Fibroblast of the conjunctiva (primary cell): ENCODE measurements at places on chromosomes 12 and 14.

DNA sequence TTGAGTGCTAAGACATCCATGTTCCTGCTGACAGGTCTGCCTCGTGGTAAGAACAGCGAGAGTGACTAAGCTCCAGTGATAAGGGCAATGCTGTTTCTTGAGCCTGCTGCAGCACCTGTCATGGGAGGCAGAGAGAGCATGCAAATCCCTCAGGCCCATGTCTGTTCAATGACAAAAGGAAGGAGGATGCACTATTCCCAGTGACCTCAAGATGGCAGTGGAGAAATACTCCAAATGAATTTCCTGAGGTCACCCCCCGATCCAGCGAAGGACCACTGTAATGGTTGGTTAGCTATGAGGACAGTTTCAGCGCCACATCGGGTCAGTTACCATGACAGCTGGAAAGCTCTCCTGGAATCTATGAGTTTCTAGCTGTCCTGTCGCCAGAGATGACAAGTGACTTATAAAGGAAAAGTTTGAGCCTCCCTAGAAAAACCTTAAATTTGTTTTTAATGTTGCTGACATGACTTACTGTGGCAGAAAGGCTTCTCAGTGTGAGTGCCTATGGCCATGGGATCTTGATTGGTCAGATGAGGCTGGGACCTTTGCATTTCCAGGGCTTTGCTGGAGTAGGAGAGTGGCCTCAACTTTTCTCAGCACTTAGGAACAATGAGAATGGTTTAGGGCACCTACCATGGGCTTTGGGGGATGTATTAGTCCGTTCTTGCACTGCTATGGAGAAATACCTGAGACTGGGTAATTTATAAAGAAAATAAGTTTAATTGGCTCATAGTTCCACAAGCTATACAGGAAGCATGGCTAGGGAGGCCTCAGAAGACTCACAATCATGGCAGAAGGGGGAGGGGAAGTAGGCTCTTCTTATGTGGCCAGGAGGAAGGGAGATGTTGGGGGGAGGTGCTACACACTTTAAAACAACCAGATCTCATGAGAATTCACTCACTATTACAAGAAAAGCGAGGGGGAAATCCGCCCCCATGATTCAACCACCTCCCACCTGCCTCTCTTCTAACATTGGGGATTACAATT, 88.0 kb upstream of the TMEM260 start:
- DNase-seq, result peak; percentile 14

GRCh38 chr12:2347137-2347843, 294.5 kb downstream of the CACNA1C start:
- no peak for DNase-seq

GRCh38 chr12:18135086-18135485, 45.1 kb upstream of the RERGL start:
- no peak for DNase-seq

DNA sequence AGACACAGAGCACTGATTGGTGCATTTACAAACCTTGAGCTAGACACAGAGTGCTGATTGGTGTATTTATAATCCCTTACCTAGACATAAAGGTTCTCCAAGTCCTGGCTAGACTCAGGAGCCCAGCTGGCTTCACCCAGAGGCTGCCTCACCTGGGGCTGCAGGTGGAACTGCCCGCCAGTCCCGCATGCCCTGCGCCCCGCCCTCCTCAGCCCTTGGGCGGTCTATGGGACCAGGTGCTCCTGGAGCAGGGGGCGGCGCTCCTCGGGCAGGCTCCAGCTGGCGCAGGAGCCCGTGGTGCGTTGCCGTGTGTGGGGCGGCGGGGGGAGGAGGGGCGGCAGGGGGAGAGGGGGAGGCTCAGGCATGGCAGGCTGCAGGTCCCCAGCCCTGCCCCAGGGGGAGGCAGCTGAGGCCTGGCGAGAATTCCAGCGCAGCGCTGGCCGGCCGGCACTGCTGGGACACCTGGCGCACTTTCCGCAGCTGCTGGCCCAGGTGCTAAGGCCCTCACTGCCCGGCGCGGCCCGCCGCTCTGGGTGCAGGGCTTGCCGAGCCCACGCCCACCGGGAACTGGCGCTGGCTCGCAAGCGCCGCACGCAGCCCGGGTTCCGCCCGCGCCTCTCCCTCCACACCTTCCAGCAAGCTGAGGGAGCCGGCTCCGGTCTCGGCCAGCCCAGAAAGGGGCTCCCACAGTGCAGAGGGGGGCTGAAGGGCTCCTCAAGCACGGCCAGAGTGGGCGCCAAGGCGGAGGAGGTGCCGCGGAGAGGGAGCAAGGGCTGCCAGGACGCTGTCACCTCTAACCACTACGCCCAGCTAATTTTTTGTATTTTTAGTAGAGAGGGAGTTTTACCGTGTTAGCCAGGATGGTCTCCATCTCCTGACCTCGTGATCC, 3.1 kb upstream of the SLCO1B3 start:
- DNase-seq, result no peak

DNA sequence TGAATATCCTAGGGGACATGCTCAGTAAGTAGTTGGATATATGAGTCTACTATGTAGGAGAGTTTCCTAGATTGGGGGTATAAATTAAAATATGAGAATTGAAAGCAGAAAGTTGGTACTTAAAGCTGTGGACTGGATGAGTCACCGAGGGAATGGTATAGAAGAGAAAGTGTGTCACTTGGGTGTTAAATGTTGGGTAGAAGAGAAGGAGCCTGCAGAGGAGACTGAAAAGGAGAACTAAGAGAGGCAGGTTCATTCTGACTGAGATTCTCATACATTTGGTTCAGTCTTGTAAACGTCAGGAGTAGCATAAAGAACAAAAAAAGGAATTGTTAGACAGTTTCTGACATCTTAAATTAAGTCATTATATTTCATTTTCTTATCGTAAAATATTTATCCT, 19.9 kb downstream of the LRRC9 start:
- no peak for DNase-seq

DNA sequence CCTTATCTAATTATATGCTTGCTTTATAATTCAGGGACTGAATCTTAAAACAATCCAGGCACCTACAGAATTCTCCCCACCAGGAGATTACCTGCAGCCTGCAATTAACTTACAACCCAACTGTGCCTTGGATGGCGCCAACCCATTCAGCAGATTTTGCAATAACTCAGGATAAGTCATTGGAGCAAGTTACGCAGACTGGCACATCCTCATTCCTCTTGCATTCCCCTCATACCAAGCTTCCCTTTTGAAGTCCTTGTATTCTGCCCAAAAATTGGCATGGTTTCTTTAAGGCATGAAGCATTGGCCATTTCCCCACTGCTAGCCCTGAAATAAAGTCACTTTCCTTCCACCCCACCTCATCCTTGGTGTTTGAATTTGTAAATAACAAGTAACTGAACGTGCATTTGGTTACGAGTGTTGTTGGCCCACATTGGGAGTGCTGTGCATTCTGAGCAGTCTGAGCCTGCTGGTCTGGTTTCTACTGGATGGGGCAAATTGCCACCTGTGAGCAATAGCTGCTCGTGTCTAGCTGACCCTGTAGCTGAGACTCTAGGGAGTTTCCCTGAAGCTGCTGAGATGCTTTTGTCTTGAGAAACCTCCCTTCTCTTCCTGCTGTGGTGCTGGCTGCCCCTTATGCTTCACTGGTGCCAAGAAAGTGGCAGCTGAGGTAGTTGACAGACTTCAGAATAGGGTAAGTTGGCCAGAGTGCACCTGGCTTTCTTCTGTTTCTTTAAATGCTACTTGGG, 99.2 kb upstream of the SCAF11 start:
- DNase-seq, result no peak

DNA sequence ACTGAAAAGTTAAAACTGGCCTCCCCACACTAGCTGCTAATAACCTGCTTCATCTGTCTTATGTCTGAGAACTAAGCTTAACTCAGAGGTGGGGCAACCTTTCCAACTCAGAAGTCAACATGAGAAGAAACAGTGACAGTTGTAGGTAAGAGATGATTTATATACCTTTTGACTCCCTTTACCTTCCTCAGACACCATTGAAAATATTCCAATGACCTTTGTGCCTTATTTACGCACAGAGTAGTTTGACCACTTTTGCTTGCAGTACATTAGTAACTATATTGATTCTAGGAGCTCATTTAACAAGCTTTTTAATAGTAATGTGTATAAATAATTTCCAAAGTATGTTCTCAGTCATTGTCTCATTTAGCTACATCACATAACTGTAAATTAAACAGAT, 77.6 kb downstream of the ALX1 start:
- DNase-seq, result no peak

GRCh38 chr12:113757221-113758002, 208.7 kb downstream of the RBM19 start:
- DNase-seq, result no peak
